ENCODE measurements at places on chromosomes 2 and 18.

DNA sequence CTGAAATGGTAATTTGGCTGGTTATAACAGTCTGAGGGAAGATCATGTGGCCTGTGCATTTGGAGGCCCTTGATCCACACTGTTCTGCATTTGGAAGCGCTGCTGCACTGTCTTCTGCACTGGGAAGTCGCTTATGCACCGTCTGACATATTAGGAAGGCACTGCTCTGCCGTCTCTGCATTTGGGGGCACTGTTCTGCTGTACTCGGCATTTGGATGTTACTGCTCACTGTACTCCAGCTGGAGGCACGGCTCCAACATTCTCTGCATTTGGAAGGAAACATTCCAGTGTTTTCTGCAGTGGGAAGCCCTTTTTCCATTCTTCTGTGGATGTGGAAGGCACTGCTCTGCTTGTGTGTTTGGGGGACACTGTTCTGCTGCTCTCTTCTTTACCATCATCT is 9.6 kb upstream of the PROM2 start:
- DNase-seq: no peak

DNA sequence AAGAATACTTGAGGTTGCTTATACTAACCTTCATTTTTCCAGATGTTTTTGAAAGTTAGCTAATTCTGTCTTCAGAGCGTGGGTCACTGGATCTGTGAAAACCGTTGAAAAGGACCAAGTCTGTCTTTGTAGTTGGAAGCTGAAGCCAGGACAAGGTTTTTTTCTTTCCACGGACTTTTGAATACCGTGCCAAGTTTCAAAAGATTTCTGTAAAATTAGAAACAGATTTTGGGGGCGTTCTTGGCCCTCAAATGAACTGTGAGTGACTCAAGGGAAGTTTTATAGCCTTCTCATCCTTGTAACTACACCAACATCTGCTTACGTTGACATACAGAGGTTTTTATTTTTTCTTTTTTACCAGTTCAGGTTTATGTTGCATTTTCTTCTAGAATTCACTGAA is at the start of gene FAP:
TSS of gene FAP (minus strand) at position 152 of the 400 bp plus-strand sequence. CDS start at position 34, 118 bp downstream.
- DNase-seq: no peak

DNA sequence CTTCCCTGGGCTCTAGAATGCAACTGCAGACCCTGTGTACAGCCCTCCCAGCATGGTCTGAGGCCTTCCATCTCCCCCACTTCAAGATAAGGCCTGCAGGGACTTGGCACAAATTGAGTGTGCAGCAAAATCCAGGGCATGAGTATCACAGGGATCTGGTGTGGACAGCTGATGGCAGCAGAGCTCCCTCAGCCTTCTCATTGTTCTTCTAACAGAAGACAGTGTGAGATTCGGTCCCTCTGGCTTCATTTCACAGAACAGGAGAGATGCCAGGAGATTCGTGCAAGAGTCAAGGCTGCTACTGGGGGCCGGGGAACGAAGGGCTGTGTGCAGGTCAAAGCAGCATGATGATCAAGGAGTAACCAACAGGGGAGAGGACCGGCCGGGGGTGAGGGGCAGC is 85.8 kb downstream of the UXS1 start:
- no peak for DNase-seq

GRCh38 chr2:222861411-222862105 is 722 bp downstream of the ACSL3 start:
- DNase-seq: peak; percentile 7

DNA sequence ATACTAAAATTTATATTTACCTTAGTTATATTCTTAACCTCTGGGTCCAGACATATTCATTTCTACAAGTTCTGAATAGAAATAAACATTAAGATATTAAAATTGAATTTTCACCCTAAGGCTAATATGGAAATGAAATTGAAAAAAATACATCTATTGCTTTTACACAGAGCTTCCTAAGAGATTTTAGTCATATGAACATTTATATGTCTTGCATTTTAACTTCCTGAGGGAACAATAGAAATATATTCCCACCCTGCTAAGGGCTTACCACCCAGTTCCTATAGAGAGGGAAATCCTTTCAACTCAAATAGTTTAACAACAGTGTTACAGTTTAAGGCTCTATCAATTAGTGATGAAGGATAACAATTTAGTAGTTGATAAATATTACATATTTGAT is 60.5 kb downstream of the SOCS6 start:
- DNase-seq: no peak

- DNase-seq: no peak
These were observed 56.9 kb downstream of the CTIF start for GRCh38 chr18:48595703-48596218.

DNA sequence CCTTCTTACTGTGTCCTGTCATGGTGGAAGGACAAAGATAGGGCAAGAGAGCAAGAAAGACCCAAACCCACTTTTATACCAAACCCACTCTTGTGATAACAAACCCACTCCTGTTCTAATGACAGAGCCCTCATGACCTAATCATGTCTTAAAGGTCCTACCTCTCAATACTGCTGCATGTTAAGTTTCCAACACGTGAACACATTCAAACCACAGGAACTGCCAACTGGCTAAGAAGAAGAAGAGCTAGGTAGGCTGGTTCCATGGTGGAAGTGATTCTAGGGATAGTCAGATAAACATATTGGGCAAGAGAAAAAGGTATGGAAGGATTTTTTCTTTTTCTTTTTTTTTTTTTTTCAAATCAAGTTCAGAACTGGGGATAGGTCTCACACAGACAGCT is 22.0 kb downstream of the CTLA4 start:
- DNase-seq: no peak

GRCh38 chr2:18009891-18010290 is 131.4 kb downstream of the KCNS3 start:
- DNase-seq: no peak

- DNase-seq: no peak
These were observed 107.0 kb downstream of the MGAT5 start for GRCh38 chr2:134360745-134361487.

DNA sequence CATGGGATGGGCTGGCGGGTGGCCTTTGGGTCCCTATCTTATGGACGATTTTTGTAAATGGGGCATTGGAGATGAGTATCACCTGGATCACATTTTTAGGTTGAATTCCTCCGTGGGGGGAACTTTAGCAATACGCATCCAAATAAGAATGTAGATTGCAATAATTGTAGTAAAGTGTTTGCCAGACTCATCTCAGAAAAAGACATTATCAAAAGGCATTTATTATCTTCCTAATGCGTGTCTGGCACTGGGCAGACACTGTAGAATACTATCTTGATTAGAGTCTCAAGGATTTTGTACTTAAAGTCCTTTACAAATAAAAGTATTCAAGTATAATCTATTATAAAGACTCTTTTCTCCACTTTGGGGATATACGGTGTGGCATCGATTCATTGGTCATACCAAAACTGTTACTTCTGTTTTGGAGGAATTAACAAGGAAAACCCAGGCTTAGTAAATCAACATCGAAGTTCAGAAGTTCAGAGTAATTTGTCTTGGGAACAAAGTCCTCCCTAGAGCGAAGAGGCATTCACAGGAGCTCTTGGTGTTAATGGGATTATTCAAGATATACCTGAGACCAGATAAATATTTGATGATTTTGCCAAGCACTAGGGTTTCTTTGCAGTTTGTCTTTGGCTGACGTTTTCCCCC is 578 bp upstream of the ACKR3 start:
- DNase-seq: no peak

- DNase-seq: no peak
These were observed 424.0 kb downstream of the RND3 start for GRCh38 chr2:150063432-150063889.

GRCh38 chr2:151476287-151476686 is 66.6 kb downstream of the RIF1 start:
- no peak for DNase-seq

- no peak for DNase-seq
These were observed 10.5 kb upstream of the LYPD1 start for GRCh38 chr2:132680544-132680943.

DNA sequence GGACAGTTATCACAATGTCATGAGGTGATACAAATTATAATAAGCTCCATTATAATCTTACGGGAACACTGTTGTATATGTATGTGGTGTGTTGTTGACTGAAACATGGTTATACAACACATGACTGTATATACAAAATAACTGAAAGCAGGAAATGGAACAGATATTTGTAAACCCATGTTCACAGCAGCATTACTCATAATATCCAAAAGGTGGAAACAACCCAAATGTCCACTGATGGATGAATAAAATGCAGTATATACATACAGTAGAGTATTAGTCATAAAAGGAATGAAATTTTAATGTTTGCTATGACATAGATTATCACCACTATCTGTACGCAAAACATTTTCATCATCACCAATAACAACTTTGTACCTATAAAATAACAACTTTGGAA is 107.3 kb downstream of the USP34 start:
- no peak for DNase-seq

DNA sequence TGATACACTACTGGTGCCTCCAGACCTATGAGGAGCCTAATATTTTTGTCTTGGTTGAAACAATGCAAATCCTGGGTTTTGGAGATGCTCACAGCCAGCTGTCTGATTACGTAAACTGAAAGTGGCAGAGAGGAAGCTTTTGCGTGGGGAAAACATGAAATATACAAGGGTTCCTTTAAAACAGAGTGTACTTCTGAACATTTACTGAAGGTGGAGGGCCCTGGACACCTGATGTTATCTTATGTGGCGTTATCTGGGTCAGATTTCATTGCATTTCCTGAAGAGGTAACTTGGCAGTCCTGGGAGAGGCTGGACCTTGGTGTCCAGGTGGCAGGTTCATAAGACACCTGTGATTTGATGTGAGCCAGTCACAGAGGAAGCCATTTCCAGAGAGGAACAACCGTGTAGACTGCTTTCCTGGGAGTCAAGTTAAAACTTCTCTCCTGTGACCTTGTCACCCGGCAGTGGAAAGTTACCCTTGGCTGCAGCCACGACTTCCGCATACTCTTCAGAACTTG is 105.0 kb downstream of the NEDD4L start:
- no peak for DNase-seq

DNA sequence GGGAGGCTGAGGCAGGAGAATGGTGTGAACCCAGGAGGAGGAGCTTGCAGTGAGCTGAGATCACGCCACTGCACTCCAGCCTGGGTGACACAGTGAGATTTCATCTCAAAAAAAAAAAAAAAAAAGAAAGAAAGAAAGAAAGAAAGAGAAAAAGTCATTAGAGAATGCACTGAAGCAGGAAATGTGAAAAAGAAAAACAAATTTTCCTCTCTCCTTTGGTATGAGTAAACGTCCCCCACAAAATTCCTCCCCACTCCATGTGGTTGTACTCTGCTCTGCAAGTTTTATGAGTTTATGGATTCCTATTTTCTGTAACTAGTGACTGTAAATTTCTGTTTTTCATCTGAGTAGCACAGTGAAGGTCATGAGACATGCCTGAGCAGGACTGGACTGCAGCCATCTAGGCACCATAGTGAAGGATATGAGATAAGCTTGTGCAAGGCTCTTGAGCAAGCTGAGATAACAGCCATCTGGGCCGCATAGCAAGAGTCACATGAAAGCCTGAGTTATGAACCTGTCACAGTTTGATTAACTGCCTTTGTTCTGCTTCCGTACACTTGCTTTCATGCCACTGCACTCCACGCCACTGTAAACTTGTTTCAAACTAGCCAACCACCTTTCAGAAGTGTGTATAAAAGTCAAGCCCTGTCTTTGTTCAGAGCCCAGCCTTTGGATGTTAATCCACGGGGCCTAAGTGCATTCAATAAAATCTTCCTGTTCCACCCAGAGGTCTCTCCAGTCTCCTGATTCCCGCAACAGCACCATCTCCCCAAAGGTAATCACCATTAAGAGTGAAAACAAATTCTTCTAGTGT is 50.2 kb downstream of the SKA1 start:
- no peak for DNase-seq

- DNase-seq: no peak
These were observed 98.0 kb upstream of the BOD1L2 start for GRCh38 chr18:57048859-57049258.

DNA sequence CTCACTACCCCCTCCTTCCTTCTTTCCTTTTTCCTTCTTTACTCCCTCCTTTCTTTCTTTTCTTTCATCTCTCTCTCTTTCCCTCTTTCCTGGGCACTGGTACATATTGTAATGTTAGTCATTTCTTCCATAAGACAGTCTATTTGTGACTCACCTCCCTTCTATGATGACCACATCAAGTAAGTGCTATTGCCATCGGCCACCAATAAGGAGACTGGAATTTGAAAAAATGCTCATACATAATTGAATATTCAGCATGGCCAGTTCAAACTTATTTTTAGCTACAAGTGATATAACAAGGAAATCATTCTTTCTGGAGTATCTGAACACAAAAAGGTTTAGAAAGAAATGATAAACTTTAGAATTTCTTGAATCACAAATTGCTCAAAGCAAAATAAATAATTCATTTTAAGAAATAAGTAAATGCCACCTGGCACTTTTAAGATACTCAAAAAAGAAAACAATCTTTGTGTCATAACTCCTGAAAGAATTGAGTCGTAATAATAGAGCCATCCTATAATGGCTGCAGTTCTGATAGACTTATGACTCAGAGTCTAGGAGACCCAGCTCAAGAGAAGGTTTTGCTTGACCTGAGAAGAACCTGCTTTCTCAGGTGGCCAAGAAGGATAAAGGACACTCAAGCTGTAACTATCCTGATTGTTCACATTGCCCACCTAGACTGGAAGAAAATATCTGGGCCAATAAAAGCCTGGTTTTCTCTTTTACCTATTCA is 51.6 kb upstream of the CCBE1 start:
- no peak for DNase-seq

GRCh38 chr2:201220102-201220570 is 37.2 kb downstream of the CASP10 start:
- DNase-seq: no peak

DNA sequence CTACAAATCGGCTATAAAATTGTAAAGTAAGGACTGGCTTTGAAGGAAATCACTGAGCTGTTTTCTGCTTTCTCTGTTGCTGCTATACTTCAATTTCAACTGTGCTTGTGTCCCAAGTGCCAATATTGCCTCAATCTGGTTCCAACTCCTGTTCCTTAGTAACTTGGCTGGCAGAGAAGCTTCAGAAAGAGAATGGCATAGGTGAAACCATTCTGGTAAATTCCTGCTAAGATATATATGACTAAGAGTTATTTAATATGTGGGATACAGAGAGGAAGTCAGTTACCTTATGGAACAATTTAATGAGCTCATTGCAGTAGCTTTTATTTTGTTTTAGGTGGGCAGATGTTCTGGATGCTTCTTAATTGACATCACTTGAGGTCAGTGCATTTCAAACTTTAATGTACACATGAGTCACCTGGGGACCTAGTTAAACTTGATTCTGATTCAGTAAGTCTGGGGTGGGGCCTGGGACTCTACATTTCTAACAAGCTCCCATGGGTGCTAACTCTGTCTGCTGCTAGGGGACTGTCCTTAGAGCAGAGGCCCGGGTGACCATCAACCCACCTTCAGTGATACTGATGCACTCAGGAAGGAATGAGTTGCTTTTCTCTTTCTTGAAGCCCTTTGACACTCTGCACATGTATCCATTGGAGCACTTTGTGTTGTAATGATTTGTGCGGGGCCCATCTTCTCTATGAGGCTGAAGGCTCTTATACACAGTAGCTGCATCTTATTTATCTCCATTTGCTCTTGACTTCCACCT is 47.6 kb downstream of the LIPG start:
- DNase-seq: no peak

DNA sequence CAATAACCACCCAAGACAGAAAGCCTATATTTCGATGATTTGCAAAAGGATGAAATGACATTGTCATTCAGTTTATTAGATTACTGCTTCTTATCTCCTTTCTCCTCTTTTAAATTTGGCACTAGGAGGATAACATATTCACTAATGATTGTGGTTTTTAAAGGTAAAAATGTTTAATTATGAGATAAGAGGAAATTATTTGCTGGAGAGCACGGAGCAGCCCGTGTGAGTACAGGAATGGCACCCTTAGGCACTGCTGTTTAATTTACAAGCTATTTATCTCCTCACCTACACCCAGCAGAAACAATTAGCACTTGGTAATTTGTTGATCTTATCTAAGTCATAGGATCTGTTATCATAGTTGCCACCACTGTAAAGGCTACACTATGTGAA is 87.4 kb upstream of the SP3 start:
- DNase-seq: no peak
